ENCODE measurements at places on chromosomes 1 and 21. TPM values are rescaled to one million over a fixed set of nuclear protein-coding genes. Genes with fewer than 3 reads are reported as not detected.

DNA sequence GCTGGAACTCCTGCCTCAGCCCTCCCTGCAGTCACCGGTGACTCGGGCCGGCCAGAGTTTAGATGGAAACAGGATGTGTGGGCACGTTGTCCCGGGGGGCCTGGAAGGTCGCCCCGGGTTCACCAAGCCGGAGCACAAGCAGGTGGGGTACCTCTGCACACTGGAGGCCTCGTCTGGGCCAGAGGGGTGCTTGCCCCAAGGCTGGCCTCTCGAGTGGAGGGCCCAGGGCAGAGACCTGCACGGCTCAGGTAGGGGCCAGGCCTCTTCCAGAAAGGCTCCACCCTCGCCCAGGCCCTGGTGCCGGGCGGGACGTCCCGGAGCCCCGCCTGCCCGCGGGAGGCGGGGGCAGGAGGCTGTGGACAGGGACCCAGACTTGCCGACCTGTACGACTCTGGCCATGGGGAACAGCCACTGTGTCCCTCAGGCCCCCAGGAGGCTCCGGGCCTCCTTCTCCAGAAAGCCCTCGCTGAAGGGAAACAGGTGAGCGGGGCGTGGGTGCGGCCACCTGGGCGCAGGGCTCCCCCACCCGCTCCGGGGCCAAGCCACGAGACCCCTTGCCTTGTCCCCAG lies at the start of gene PLEKHN1:
Gene PLEKHN1, plus strand, starts transcription at position 348 of the 569 bp plus-strand sequence. Its CDS starts 50 bp downstream, at position 398.
- DNase-seq, result no peak

GRCh38 chr1:220767312-220768125 lies 19.2 kb upstream of the MTARC1 start:
- no peak for DNase-seq

The TIPRL gene
- 30.4 TPM for total RNA-seq

- DNase-seq, result no peak
These were observed 182.9 kb upstream of the CSF3R start for GRCh38 chr1:36665478-36666080.

- no peak for DNase-seq
These were observed 43.0 kb upstream of the IKBKE start for GRCh38 chr1:206427291-206427690.

DNA sequence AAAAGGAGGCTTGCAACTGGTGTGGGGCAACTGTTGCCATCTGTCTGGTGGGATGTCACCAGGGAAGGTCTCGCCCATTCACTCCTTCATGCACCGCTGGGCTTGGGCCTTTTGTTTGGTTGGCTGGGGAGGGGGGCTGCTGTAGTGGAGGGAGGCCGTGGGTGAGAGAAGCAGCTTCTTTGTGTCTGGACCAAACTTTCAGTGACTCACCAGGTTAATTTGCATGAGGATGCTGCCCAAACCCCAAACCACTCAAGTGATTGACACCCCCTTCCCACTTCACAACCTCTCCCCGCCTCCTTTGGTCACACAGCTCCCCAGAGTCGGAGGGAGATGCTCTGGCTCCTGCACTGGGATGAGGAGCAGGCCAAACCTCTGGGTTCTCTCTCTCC lies 19.7 kb downstream of the BTG2 start:
- no peak for DNase-seq

GRCh38 chr1:115408533-115408932 lies 70.5 kb upstream of the NGF start:
- DNase-seq, result no peak

The IL19 gene
- total RNA-seq, result not detected

The AMY1A gene
- not detected for total RNA-seq

The FCRL5 gene
- total RNA-seq, result 0.30 TPM

Data from cardiac septum (tissue), 1 donor.